D721Med (cell line): ENCODE measurements at places on chromosomes 3 and 15.

- no peak for DNase-seq
Measured at GRCh38 chr3:71341721-71342120, 241.8 kb downstream of the FOXP1 start.

DNA sequence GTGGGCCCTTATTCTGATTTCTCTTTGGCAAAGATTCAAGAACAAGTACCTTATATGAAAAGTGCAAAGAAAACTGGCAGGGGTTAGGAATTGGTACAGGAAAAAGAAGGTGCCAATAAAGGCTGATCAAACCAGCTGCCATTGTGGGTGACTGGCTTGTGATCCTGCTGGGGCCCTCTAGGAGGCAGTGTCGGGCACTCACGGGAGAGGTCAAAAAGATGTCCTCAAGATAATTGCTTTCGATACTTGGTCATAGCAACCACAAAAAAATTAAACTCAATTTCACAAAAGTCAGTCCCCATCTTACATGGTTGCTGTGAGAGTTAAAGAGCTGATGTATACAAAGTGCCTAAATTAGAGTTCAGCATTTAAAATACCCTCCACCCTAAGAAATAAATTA, 31.0 kb upstream of the CAV3 start:
- no peak for DNase-seq

DNA sequence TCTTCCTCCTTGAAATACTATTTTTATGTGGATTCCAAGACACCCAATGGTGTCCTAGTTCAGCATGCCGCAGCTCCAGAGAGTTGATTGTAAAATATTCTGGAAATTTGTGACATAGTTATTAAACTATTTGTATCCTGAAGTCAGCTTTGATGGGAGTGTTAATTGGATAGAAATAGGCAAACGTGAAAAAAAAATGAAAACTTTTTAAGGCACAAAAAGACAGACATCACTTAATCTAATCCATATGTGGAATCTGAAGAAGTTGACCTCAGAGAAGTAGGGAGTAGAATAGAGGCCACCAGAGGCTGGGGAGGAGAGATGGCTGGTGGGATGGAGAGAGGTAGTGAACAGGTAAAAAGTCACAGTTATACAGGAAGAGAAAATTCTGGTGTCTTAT, 704.2 kb downstream of the ROBO1 start:
- no peak for DNase-seq

GRCh38 chr3:38524141-38524739, 28.1 kb downstream of the EXOG start:
- DNase-seq, result no peak

GRCh38 chr15:48472756-48473155, 141.5 kb downstream of the DUT start:
- no peak for DNase-seq

- no peak for DNase-seq
Measured at GRCh38 chr3:134378818-134379217, 4.6 kb upstream of the AMOTL2 start.

- DNase-seq, result no peak
Measured at GRCh38 chr3:52645549-52645948, 40.2 kb downstream of the PBRM1 start.

DNA sequence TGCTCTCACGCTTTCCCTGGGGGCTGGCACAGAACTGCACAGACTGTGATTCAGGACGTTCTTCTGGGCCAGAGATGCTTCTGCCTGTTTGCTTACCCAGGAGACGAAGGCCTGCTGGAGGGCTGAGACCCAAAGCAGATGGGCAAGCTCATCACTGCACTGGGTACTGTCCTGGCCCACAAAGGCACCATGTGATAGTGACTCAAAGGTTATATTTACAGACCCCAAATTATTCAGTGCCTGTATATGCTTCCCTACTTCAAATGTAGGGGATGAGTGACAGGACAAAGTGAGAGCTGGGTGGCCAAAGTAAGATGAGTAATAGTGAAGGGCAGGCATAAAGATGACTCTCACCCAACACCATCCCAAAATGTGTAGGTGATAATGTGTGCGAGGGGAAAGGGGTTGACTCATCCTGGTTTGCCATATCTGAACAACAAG, 127.4 kb downstream of the WDR76 start:
- no peak for DNase-seq

DNA sequence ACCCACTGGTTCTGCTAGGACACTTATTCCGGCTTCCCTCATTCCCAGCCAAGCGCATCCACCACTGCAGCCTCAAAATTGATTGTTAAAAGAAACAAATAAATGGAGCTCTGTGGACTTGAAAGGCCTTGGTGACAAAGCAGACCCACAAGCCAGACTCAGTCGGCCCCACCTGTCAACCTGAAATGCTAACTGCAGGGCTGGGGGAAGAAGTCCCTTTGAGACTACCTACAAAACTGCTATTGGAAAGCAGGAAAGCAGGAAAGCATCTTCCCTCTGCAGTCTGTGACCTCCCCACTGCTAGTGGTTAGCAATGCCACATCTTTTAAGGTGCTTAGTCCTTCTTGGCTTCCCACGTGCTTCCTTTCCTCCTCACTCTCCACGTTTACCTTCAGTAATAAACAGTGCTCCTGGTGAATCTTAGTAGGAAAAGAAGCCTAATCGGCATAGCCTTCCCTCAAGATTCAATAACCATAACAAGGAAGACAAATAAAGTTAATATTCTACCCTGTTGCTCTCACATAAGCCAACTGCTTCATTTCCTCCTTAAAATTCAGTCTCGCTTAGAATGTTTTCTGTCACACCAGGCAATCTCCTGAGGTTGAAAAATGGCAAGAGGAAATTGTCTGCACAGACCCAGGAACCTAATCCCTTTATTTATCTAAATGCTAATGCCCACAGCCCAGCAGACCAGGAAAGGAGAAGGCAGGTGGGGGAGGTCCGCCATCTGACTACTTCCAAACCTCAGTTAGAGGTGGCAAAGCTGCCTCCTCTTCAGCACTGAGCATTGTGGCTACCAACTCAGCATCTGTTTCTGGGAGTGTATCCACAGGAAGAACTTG, 296.2 kb downstream of the NEK10 start:
- DNase-seq, result no peak

- DNase-seq, result no peak
Measured at GRCh38 chr3:66803721-66804695, 194.1 kb upstream of the KBTBD8 start.

- DNase-seq, result no peak
Measured at GRCh38 chr3:131393868-131394267, 12.3 kb downstream of the NUDT16 start.

DNA sequence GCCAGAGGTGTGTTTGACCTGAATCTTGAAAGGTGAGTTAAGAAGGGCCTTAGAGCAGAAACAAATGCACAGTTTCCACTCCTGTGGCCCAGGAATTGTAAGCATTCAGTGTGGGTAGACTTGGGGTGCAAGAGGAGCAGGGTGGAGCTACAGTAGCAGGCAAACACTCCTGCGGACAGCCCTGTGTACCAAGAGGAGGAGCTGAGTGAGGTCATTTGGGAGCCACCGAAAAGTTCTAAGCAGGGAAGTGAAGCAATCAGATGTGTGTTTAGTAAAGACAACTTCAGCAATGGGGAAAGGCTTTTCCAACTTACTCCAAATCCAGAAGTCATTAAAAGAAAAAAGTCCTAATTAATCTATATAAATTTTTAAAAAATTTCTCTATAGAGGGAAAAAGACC, 99.3 kb downstream of the ARHGEF26 start:
- DNase-seq, result no peak

DNA sequence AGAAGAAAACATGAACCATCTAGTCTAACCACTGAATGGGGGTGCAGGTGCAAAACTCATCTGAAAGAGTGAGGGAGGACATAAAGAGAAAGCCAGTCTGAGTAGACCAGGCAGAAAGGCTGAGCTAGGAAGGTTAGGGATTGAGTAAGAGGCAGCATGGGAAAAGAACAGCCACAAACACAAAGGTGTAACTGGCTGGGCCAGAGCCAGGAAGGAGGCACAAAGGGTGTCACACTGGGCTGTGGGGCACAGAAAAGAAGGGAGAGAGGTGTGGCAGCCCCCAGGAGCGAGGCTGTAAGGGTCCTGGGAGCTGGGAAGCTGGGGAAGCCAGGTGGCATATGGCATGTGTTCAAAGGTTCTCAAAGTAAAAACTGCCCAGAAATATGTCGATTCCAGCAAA, 18.7 kb downstream of the IGSF11 start:
- DNase-seq, result no peak

GRCh38 chr3:156449710-156450574, 105.0 kb downstream of the SSR3 start:
- no peak for DNase-seq

DNA sequence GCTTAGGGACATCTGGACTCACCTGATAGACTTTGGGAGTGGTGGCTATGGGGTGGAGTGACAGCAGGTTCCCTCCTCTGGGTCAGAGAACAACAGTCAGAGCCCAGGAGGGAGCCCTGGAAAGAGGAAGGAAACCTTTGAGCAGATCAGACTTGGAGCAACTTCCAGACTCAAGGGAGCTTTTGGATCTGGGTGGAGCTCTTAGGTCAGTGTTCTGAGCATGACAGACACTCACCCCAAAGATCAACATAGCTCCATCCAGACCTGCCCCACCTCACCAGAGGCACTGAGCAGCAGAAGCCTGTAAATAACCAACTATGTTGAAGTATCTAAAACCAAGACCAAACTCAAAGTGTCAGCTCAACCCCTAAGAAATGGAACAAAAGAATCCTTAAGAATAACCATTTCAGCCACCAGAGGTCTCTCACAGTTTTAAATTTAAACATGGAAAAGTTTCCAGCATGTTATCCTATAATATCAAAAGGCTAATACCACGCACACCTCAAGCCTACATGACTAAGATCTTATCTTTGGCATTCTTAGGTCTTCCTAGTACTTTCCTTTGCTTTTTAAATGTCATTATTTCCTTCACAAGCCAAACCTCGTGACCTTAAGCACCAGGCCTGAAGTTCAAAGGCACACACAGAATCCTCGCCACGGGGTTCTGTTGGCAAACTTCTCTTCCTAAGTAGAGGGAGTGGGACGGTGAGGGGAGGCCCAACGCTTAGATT, 56.4 kb downstream of the UMPS start:
- no peak for DNase-seq

- no peak for DNase-seq
Measured at GRCh38 chr3:85475346-85475745, 516.6 kb downstream of the CADM2 start.

DNA sequence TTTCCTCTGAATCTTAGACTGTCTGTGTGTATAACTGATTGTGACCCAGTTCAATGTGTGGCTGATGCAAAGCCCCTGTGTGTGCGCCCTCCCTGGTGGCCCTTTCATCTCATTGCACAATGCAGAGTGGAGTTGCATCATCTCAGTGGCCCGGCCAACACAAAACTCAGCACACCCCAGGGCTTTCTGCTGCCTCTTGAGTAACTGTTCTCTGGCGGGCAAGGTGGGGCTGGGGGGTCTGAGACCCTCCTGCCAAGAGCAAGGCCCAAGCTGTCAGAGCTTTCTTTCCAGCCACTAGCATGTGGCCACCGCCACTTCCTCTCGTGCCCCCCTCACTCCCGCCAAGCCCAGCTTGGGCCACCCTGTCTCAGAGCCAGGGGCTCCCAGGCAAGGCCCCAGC, 80.7 kb upstream of the ALDH1L1 start:
- no peak for DNase-seq

- DNase-seq, result no peak
Measured at GRCh38 chr3:13580256-13581023, 31.5 kb downstream of the FBLN2 start.

DNA sequence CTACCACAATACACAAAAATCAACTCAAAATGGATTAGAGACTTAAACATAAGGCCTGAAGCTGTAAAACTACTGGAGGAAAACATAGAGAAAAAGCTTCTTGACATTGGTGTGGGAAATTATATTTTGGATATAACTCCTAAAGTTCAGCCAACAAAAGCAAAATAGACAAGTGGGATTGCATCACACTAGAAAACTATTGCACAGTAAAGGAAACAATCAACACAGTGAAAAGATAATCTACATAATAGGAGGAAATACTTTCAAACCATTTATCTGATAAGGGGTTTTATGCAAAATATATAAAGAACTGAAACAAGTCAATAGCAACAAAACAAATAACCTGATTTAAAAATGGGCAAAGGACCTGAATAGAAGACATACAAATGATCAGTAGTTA, 37.6 kb upstream of the TP63 start:
- no peak for DNase-seq

GRCh38 chr15:31811641-31812040, 218.7 kb upstream of the CHRNA7 start:
- no peak for DNase-seq

DNA sequence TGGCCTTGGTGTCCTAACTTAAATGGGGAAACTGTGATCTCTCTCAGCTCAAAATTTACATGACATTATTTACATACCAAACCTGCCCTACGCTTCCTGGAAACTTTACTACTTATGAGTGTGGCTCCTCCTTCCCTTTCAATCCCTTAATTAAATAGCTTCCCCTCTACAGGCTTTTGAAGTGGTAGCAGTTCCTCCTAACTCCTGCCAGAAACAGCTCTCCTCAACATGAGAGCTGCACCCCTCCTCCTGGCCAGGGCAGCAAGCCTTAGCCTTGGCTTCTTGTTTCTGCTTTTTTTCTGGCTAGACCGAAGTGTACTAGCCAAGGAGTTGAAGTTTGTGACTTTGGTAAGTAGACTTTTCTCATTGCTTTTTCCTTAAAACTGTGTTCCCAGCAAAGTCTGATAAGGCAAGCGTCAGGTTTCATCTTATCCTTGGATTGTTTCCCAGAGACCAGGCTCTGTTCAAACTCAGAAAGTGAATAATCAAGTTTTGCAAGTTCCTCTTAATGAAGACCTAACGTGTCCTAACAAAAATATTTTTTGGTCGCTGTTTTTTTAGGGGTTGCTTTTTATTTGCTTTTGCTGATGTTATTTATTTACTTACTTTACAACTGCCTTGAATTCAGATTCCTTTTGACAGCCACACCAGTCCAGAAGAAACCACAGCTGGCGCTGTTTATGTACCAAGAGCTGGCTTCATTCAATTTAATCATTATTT, at the start of gene ACP3:
ACP3 (plus strand) TSS at position 179 of the 720 bp plus-strand sequence; CDS start at position 229, 50 bp downstream.
- DNase-seq, result no peak

DNA sequence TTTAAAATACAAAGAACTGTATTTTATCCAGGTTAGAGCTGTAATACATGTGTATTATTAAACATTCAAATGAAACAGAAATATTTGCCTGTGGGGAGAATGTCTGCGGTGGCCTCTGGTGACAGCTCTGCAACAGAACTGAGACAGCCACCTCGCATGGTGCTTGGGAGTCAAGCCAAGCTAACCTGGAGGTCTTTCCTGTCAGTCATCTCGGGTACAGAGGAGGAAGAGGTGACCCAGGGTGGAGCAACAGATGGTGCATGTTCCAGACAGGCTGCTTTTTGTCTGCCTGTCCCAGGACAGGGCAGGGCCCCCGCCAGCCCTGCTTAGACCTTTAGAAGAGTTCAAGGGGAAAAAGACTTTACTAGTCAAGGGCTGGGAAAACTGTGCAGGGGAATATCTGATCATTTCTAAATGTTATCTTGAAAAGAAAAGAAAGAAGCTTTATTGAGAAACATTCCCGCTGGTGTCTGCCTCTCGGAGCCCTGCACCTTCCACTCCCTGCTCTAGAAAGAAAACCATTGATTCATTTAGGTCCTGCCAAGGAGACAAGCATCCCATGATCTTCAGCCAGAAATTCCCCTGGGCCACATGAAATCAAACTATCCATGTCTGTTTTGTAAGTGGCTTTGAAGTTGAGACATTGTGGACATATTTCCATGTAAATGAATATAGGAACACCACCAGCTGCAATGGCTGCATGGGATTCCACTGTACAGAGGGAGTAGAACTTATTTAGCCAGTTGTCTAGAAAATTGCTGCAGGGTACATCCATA, 5.5 kb upstream of the NR2E3 start:
- DNase-seq, result no peak

GRCh38 chr3:41329881-41330280, 130.6 kb downstream of the CTNNB1 start:
- DNase-seq, result no peak

GRCh38 chr3:190533511-190534281, 19.8 kb downstream of the IL1RAP start:
- DNase-seq, result no peak
